ENCODE measurements at places on chromosomes 6 and 20.
A peak's percentile ranks its signal among the peaks of the same experiment; 100 is the strongest.

GRCh38 chr6:87518453-87518852, 45.7 kb downstream of the SLC35A1 start:
- DNase-seq = no peak

DNA sequence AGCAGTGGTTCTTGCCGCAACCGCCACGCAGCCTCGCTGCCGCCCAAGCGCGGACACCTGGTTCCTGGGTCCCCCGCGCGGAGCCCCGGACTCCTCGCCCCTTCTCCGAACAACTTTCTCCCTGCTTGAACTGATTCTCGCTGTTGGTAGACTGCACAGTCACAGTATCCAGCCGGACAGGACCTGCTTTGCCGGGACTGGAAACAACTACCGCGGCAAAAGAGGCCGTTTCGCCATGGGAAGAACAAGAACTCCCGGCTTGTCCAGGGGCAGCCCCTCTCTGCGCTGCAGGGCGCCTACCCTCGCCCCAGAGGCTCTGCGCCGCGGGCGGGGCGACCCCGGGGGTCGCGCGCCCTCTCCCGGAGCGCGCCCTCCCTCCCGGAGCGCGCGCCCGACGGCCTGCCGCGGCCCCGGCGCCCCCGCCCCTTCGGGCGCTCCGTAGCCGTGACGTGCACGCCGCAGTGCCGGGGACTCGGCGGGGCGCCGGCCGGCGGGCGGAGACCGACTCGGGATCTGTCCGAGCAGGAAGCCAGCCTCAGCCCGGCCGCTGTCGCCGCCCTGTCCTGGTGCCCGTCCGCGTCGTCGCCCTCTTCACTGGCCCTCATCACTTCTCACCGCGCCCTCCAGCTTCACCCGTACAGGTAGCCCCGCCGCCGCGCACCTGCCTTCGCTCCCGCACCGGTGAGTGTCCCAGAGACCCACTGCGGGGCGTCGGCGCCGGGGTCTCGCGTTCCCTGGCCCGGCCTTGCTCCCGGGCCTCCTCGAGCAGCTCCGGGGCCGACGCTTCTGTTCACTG, at the start of gene MYO6:
Gene MYO6 (plus strand): TSS at position 497 of the 796 bp plus-strand sequence. CDS start 68,309 bp downstream, outside the sequence.
- DNase-seq = peak; percentile 12

DNA sequence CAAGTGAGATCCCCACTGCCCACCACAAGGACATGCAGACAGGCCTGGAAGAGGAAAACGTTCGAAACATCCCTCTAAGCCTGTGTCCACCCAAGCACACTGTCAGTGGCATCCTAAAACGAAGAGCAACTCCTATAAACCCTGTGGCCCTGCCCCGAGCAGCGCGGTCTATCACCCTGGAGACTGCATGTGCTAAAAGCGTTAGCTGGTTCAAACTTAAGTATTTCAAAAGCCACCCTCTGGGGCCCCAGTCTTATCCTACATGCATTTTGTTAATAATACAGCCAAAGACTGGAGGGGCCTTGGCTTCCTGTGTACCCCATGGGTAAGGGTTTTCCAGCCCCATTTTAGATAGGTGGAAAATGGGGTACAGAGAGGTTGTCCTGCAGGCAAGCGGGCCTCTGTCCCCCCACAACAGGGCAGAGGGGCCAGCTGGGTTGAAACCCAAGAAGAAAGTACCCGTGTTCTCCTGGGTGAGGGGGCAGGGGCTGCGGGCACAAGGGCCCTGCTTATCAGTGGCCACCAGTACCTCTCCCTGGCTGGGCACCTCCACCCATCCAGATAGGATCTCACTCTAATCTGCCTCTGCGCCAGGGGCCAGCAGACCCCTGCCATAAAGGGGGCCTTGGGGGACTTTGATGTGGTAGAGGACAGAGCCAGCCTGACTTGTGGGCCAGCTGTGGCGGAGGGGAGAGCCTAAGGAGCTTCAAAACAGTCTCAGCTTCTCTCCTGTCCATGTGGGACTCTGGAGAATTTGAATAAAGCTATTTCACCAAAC, 28.3 kb downstream of the PREX1 start:
- no peak for DNase-seq

DNA sequence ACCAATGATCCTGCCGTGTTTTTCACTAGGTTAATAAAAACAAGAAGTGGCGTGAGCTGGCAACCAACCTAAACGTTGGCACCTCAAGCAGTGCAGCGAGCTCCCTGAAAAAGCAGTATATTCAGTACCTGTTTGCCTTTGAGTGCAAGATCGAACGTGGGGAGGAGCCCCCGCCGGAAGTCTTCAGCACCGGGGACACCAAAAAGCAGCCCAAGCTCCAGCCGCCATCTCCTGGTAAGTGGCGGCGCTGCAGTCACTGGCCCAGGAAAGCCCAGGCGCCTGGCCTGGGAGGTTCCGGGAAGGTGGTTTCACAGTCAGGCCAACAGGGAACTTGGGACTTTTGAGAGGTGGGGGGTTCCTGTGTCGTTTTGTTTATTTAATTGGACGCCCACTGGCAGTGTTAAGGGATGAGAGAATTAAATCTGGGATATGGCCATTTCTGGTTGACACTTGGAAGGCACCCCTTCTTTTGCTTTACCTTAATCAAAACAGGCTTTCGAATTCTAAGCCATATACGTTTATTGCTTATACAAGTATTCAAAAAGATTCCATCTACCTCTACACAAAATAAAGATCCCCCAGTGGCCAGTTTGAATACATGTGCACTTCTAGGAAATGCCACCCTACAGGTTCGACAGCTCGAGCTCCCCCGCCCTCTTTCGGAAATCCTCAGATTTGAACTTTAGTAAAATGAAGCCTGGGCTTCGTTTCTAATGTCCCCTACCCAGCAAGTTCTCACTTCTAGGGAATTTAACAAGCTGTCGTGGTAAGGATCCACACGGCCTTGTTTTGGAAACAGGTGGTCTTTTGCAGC, 138.9 kb downstream of the TMEM242 start:
- peak; percentile 53 for DNase-seq

DNA sequence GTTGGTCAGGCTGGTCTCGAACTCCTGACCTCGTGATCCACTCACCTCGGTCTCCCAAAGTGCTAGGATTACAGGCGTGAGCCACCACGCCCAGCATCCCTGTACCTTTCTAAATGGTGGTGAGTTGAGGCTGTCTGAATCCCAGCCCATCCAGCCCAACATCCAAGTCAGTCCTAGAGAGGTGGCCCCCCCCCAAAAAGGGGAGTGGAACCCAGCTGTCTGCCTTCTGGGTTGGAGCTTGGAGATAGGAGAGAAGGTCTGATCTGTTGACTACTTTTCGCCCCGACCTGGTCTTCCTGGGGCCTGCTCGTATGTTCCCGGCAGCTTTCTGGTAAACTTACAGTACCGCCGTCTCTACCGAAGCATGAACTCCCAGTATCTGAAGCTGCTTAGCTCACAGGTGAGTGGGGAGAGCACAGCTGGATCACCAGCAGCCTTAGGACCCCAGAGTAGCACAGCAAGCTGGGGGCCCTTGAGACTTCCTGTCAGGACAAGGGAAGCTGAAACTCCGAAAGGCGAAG, 5.6 kb downstream of the CTSA start:
- DNase-seq = no peak

- no peak for DNase-seq
Measured at GRCh38 chr6:39166912-39167290, 51.9 kb upstream of the SAYSD1 start.

- no peak for DNase-seq
Measured at GRCh38 chr20:719816-720215, 44.2 kb upstream of the SCRT2 start.

GRCh38 chr6:161200610-161201370, 73.1 kb downstream of the AGPAT4 start:
- no peak for DNase-seq

DNA sequence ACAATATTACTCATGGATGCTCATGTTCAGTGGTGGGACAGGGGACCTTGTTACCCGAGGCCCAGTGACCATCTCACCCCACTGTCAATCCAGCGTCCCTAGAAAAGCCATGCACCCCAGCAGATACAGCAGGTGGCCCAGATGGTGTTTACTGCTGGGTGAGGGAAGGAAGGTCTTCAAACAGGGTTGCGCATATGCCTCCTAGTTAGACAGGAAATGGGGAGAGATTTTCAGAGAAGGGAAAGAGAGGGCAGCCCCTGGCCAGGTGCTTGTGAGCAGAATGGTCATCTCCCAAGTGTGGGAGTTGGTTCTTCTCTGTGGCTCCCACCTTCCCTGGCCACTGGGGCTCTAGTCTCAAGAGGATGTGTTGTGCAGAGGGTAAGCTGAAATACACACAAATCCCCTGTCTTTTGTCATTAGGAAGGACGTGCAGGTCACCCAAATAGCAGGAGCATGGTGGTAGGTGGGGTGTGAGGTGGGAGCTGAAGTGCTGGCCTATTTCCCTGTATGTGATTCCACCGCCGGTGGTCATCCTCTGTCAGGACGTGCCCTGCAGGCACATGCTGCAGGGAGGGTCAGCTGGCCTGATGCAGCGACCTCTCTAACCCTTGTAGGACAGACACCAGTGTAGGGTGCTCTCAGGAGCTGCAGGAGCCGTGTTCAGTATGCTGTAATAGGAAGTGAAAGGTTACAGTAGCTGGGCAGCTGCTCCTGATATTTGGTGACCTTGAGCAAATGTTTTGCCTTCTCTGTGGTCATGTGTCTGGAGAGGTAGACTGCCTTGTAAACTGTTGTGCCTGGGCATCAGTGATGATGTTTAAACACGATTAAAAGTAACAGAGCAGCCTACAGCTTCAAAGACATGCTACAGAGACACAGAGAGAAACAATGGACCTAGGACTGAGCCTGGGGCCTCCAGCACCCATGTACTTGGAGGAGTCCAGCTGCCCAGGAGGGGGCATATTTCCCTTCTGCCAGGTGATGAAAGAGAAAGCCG, 3.2 kb upstream of the CST3 start:
- DNase-seq = no peak
